Activated naive CD4-positive, alpha-beta T cell treated with anti-CD3 and anti-CD28 coated beads, Interleukin-2, amount 50 U/mL, for 16 hours (primary cell): ENCODE measurements at places on chromosomes 16 and 17.

DNA sequence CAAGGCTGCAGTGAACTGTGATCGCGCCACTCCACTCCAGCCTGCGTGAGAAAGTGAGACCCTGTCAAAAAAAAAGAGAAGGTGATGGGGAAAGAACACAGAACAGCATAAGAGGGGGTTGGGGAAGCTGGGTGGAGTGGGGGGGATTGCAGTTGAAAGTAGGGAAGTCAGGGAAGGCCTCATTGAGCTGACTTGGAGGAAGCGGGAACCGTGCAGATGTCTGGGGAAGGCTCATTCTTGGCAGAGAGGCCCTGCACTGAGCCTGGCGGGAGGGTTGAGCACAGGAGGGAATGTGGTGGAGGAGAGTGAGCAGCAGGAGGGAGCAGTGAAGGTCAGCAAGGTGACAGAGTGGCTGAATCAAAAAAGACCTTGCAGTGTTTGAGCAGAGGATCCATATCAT lies 26.9 kb downstream of the IL4R start:
- no peak for DNase-seq

DNA sequence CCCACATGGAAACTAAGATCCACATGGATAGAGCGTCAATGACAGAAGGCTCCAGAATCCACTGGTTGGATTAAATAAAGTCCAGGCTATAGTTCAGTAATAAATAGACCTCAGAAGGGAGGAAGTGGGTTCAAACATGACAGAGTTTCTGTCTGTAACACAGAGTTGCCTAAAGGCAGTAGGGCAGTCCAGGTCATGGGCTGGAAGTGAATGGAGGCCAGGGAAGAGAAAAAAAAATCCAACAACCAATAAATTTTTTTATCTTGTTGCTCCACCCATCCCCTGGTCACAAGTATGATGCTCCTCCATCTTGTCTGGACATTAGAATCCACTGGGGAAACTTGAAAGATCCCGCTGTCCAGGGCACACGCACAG lies 92.4 kb downstream of the RGS9 start:
- no peak for DNase-seq

- DNase-seq: no peak
Observed at GRCh38 chr17:72163474-72163873, 42.7 kb downstream of the SOX9 start.

DNA sequence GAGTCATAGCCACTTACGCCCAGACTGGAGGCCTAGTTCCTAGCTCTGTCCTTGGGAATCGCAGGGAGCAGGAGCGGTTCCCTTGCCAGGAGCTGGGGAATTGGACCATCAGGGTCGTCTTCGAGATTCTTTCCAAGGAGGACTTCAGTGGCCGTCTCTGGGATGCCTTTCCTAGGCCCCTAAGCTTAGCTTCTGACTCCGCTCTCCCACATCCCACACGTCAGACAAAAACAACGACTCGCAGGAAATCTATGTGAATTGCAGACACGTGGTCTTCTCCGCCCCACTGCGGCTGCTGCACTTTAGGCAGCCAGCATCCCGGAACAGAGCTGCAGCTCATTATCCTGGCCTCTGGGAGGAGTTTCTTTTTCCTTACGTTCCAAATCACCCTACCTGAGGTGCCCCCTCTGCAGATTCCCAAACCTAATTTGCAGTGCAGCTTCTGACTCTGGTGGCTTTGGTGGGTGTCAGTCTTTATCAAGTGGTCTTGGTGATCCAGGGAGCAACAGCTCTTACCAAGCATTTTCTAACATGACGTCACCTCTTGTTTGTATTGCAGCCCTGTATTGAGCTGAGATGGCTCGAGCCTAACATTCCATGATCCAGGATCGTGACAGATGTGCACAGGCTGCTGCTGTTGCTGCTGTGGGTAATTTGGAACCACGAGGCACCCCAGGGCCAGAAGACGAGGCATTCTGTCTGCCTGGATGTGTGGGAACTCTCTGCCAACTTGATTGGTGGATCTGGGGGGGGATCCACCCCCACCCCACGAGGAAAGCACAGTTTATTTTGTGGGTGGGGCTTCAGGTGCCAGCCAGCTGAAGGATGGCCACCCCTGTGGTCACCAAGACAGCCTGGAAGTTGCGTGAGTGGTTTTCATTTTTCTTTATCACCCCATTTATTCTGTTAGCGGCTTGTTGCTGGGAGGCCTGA lies 1.1 kb downstream of the KATNB1 start:
- DNase-seq: peak; percentile 40

GRCh38 chr17:55056526-55056925 lies 88.0 kb downstream of the STXBP4 start:
- DNase-seq: no peak

DNA sequence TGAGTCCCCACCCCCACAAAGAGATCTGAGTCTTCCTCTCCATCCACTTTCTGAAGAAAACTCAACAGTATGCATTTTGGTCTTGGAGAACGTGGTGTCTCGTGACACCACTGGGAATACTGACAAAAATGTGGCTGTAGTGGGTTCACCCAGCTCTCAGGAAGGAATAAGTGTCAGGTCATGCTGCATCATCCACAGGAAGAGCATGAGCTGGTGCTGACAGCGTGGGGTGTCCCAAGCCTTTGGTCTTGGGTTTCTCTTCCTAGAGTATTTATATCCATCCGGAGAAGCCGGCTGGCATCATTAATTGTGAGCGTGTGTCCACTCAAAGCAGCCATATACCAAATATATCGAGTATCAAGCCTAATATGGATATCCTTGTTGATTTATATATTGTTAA lies 55.9 kb downstream of the C17orf67 start:
- no peak for DNase-seq

GRCh38 chr16:554640-555365 lies 5.4 kb upstream of the PRR35 start:
- no peak for DNase-seq

DNA sequence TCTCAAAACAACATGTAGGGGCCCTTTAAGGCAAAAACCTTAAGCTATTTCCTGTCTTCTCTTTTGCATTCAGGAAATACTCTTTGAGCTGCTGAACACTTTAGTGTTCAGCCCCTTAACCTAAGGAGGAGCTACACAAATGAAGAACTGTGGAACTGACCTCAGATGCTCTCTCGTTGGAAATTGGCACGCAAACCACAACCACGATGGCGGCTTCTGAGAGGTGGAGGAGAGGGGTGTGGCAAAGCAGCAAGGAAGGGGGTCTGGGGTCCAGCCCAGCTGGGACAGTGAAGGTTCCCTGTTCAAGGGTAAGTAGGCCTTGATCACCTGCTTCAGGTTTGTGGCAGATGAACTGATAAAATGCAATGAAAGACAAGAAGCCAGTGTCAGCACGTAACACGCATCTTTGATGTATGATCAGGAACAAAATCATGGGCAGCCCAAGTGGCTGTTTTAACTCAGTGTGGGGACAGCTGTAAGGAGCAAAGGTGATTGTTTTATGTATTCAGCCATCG lies 291.6 kb upstream of the TNRC6C start:
- DNase-seq: peak; percentile 45

GRCh38 chr17:70181376-70181775 lies 12.0 kb downstream of the KCNJ2 start:
- no peak for DNase-seq

DNA sequence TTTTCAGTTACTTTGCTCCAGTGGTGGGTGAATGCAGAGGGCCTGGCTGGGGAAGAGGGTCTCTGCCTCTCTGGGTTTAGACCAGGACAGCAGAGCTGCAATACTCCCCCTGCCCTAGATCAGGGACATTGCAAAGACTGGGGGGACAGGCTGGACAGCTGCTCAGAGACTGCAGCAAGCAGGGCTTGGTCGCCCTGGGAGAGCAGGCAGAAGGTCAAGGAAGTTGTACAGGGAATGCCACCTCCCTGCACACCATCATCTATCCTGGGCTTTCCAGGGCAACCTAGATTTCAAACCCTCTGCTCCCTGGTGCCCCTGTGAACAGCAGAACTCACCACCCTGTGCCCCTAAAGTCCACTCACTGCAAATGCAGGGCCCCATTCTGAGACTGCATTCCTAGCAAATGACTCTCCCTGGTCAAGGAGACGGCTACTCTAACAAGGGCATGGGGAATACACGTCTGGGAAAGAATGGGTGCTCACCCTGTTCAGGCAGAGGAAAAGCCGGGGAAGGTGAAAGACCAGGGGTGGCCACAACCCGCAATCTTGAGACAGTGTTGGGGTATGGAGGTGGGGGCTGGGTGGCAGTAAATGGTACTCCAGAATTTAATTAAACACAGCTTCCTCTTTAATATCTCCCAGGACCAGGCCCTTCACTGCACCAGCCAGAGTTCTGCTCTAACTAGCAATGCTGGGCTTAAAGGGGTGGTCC lies 1.0 kb downstream of the KIFC3 start:
- DNase-seq: no peak

DNA sequence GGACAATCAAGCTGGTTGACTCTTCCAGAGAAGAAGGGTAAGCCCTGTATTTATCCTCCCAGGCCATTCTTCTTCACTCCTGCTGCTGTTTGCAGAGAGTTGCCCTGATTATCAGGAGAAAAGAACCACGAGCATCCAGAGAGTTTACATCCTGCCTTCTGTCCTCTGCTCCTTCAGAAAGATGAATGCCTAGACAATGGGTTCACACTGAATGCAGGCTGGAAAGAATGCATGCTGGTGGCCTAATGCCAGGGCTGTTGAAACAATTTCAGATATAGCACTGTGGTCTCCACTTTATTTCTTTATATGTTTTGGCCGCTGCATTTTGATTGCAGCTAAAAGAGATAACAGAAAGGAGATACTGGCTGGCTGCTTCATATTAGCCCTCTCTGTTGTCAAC lies 21.2 kb upstream of the HAS3 start:
- no peak for DNase-seq

- DNase-seq: peak; percentile 17
Observed at GRCh38 chr17:32323811-32324491, 18.0 kb downstream of the C17orf75 start.

DNA sequence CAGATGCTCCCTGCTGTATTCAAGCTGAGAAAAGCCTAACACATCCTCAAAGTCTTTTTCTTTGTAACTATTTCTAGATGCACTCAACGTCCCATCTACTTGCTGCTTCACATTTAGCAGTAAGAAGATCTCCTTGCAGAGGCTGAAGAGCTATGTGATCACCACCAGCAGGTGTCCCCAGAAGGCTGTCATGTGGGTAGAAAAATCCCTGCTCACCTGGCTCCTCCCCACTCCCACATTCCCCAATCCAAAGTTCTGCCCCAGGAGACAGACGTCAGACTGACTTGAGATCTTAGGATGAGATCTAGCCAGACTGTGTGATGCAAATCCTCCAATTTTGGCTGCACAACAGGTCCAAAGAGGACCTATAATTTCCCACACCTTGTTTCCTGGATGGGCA lies 1.1 kb downstream of the CCL13 start:
- no peak for DNase-seq

DNA sequence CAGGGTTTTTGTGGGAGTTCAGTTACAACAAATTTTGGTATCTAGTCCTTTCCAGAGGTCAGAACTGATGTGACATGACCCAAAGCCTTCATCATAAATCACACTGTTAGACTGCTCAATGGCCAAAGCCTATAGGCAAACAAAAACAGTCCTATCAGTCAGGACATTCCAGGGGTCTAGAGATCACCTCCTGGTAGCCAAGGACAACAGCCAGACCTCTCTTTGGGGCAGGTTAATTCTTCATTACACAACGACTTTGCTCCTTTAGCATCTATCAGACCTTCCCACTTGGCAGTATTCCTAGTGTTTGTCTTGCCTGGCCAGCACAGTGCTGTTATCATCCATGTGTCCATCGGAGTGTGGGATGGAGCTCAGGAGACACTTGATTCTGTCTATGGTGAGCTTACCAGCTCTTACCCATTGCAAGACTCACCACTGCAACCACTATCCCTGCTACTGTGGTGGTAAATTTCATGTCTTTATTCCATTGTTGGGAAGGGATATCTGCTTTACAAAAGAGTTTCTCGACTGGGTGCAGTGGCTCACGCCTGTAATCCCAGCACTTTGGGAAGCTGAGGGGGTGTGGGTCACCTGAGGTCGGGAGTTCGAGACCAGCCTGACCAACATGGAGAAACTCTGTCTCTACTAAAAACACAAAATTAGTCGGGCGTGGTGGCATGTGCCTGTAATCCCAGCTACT lies 95.5 kb upstream of the DHX40 start:
- no peak for DNase-seq

DNA sequence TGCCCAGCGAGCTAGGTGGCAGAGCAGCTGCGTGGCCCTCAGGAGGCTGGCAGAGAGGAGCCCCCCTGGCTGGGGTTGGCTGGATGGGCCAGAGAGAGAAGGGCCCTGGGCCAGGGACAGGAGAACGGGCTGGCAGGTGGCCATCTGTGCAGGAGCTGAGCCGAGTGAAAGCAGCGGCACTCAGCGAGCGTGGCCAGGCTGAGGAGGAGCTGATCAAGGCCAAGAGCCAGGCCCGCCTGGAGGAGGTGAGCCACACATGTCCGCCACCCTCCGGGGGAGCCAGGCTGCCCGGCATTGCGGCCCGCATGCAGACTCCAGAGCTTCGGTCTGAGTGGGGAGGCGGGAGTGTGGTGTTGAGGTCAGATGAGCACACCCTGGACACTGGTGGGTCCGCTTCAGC lies 2.1 kb upstream of the RAC3 start:
- no peak for DNase-seq

GRCh38 chr17:82412535-82413520 lies 5.3 kb upstream of the HEXD start:
- no peak for DNase-seq

DNA sequence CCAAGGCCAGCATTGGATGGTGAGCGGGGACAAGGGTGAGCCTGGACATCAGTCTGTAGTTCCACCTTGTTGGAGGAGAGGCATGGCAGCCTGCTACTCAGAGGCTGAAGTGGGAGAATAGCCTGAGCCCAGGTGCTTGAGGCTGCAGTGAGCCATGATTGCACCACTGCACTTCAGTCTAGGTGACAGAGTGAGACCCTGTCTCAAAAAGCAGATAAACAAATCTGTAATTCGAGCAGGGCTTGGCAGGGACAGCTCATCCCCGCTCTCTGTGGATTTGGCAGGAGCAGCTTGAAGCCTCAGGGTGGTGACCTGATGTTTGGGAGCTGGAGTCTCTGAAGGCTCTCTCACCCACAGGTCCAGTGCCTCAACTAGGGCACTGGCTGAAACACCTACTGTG lies 38.6 kb upstream of the ZCCHC14 start:
- DNase-seq: no peak

DNA sequence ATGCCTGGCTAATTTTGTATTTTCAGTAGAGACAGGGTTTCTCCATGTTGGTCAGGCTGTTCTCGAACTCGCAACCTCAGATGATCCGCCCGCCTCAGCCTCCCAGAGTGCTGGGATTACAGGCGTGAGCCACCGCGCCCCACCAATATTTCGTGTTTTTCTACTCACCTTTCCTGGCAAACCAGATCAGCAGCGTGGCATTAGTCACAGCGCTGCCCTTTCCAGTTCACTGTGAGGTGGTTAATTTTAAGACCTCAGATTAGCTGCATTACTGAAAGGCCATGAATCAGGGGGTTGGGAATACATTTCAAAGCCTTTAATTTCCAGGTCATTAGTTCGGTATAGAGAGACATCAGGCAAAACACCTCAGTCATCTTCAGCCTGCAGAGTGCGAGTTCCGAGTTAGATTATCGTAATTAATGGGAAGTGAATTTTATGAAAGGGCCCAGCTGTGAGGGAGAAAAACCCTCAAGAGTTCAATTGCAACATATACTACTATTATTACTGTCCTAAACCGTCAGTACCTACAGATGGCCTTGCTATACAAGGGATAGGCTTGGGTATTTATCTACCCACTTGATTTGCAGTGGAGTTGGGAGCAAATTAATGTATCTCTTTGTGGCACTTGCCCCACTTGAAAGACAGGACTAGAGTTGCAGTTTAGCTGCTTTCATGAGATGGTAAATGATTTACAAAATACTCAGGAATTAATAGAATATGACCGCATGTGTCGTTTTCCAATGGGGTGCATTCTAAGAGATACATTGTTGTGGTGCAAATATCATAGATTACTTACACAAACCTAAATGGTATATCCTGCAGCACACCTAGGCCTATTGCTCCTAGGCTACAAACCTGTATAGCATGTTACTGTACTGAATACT lies 2.1 kb upstream of the USP32 start:
- DNase-seq: no peak
